ENCODE measurements at places on chromosomes 5 and 9.

GRCh38 chr5:120382833-120383232 lies 81.3 kb upstream of the PRR16 start:
- DNase-seq, result no peak

GRCh38 chr5:163306421-163306820 lies 131.0 kb upstream of the CCNG1 start:
- DNase-seq, result no peak

DNA sequence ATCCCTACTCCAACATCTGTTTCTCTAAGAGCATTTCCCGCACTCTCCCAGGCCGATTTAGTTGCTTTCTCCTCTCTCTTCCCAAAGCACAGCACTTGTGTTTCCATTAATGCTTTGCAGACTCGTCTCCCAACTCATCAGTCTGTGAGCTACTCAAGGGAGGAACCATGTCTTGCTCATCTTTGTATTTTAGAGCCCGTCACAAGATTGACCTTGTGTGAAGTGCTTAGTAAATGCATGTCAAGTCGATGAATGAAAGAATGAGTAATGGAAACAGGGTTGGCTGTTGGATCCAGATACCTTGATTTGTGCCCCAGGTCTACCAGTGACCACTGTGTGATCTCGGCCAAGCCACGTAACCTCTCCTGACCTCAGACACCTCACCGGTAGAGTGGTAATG lies 99.3 kb downstream of the KLF4 start:
- no peak for DNase-seq

GRCh38 chr5:177378884-177379883 lies 5.0 kb upstream of the SLC34A1 start:
- no peak for DNase-seq

- DNase-seq, result no peak
Measured at GRCh38 chr9:84271531-84271900, 69.0 kb downstream of the SLC28A3 start.

GRCh38 chr5:52684051-52684450 lies 103.7 kb upstream of the ITGA1 start:
- DNase-seq, result no peak

GRCh38 chr9:130987738-130988399 lies 21.1 kb upstream of the LAMC3 start:
- DNase-seq, result no peak

- no peak for DNase-seq
Measured at GRCh38 chr9:341634-342421, 127.2 kb downstream of the DOCK8 start.

DNA sequence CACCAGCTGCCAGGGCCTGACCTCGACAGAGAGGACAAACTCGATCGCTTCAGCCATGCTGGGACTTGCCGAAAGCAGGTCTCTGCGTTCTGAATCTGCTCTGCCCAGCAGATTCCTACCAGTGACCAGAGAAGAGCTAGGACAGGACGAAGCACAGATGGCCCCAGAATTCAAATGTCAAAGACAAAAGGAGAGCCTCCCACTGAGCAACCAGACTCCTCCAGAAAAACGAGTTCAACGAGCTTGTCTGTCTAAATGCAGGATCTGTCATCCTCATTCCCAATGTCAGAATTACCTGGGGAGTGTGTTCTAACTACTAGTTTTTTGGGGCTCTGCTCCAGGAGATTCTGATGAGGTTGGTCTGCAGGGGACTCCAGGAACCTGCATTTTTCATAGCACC lies 13.4 kb downstream of the AK8 start:
- no peak for DNase-seq

DNA sequence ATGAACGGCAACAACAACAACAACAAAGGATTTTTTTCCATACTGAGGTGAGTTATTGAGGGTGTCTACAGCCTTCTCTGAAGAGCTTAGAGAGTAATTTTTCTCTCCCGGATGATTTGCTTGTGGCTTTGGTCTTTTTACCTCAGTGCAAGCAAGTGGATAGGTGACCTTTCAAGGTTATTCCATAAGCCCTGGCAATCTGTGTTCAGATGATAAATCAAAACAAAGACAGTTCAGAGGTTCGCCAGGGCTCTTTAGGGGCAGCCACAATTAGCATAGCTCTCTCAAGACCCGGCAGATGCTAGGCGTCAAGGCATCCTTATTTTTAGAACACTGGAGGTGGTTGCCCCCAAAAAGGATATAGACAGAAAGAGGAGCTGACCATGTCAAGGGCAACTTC lies 417.9 kb upstream of the C9orf72 start:
- DNase-seq, result no peak

GRCh38 chr5:124477062-124477461 lies 269.4 kb downstream of the ZNF608 start:
- DNase-seq, result no peak

DNA sequence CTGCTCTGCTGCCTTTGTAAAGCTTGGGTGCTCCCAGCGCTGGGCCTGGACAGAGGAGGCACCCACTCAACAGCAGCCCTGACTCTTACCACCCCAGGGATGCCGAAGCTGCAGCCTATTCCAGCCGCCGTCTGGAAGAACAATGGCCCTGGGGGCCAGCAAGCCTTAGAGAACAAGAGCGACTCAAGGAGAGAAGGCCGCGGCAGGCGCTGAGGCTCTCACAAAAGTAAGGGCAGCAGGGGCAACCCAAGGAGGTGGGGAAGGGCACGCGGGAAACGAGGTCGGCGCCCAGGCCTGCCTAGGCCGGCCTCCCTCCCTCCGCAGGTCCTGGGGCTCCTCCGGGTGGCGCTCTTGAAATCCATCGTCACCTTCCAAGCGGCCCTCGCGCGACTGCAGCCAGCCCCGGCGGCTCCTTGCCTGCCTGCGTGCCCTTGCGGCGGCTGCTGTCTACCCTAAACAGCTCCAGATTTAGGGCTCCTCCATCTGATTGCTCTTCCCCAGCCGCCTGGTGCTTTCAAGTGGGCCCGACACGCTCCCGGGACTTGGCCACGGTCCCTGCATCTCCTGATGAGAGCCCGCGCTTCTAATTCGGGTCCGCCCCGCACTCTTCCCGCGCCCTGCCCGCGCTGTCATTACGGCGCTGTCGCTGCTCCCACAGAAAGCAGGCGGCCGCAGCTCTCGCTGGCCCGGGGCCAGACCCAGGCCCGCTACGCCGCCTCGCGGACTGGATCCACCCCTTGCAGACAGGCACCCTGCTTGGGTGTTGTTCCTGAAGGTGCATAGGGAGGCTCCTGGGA lies 213.3 kb downstream of the SEMA6A start:
- no peak for DNase-seq

DNA sequence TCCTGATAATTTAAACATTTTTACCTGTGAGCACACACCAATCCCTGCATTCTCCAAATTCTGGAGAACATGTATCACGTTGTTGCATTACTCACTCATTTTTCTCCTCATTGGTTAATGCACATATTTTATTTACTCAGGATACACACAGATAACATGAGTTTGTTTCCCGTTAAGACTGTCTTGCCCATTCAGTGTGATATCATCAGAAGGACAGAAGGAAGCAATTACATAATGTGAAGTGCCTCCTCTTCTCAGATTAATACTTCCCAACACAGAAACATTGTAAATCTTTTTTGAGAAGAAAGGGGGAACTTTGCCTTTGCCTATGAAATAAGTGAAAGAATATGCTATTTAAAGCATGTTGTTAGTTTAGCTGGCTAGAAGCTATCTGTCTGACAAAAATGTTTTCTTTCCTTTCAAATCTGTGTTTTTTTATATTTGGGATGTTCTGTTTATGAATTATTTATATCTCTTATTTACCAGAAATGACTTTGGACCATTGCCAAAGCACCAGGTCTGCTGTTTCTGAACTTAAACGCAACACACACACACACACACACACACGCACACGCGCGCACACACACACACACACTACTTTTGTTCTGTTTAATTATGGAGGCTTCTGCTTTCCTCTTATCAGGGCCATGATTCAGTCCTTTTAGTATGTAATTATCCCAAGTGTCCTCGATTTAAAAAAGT lies 186.5 kb downstream of the CHSY3 start:
- DNase-seq, result no peak

DNA sequence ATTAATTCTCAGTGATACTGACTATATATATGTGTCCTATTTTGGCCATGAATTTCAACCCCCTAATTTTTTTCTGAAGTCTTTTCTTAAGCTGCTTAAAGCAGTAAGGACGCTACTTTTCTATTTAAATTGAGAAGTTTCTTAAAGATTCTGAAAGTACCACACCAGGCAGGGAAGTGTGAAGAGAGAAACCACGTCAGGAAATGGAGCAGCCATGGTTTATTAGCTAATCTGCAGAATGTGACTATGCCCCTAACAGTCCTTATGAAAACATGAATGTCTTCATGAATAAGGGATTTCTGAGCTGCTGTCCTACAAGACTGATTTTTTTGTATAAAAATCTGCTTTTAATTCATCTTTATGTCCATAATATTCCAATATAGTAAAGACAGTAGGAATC lies 1724.3 kb upstream of the C9orf72 start:
- no peak for DNase-seq

DNA sequence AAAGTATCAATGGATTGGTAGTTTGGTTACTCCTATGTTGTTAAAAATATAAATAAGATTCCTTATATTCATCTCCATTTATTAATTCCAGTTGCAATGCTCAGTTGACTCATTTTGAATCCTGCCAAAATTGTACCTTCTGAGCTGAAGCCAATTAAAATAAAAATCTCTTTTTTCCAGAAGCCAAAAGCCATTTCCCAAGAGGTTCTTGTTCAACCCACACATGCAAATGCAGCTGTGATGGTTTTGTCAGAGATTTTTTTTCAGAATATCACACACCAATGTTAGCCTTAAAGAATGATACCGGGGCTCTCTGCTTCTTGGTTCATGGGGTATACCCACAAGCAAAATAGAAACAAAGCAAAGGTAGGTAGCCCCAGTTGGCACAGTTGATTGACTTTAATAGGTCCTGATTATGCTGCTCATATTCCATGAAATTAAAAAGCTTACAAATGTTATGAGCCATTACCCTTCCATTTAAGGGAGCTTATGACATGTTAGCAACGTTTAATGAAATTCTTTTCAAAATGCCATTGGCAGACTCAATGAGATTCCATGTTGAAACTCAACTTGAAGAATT lies 208.0 kb downstream of the SGCD start:
- no peak for DNase-seq

Measured in activated naive CD8-positive, alpha-beta T cell treated with anti-CD3 and anti-CD28 coated beads, Interleukin-2, amount 50 U/mL, for 16 hours (primary cell).